ENCODE measurements at places on chromosomes 3 and 15.

- no peak for DNase-seq
Measured at GRCh38 chr3:49871531-49872153, 1.9 kb upstream of the CAMKV start.

DNA sequence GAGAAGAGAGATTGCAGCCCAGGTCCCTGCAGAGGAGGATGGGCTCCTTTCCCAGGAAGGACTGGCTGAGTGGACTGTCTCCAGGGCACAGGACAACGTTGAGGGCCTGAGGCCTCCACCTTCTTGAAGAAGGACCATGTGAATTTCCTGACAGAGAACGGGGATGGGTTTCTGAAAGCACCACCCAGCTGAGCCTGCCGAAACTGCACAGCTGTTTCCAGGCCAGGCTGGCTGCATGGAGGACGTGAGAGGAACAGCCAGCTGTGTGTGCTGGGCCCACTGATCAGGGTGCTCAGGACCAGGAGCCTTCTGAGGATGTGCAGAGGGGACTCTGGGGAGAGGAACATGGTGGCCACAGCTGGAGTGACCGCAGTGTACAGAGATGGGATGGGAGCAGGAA, 39.2 kb downstream of the HMCES start:
- DNase-seq = no peak

DNA sequence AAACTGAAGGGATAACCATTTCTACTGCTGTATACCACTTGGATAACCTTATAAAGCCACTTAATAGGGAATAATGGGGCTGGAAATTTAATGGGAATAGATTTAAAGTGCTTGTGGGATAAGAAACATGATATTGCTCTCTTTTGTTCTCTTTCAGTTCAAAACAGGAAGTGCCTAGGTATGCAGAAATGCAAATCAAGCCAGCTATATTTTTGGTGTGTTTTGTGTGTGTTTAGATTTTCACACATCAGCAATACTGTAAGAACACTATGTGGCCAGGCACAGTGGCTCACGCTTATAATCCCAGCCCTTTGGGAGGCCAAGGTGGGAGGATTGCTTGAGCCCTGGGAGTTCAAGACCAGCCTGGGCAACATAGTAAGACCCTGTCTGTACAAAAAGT, 442.3 kb upstream of the TPRG1 start:
- no peak for DNase-seq

DNA sequence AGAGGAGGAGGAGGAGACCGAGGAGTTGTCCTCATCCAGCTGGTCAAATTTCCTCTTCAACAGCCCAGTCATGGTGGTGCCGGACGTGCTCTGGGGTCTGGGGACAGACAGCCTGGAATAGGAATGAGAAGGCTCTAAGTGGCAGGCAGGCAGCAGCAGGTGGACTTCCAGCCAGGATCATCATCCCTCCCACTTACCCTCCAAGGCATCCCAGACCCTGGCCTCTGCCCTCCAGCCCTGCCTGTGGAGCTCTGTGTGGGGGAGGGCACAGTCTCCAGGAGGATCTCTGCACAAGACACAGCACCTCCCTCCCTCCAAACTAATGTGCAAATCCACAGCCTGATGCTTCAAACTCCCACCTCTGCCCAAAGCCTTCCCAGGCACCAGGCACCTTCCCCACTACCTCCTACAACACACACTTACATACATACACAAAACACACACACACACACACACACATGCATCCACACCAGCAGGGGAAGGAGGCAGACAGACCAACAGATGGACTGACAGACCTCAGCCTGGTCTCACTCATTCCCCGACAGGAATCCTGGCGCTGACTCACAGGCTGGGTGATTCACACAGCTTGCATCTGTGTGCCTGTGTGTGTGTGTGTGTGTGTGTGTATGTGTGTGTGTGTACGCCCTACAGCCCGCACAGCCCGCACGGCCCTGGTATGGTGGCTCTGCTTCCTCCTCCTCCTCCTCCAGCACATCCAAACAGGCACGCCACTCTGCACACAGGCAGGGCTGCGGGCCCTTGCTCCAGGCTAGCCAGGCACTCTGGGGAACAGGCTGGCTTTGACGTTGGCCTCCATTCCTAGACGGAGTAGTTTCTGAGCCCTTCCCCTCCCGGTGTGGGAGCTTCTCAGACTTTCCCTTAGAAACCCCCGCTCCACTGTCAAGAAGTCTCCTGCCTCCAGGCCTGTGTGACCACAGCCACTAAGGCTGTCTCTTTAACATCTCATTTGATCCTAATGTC, 6.5 kb downstream of the CSRNP1 start:
- no peak for DNase-seq

DNA sequence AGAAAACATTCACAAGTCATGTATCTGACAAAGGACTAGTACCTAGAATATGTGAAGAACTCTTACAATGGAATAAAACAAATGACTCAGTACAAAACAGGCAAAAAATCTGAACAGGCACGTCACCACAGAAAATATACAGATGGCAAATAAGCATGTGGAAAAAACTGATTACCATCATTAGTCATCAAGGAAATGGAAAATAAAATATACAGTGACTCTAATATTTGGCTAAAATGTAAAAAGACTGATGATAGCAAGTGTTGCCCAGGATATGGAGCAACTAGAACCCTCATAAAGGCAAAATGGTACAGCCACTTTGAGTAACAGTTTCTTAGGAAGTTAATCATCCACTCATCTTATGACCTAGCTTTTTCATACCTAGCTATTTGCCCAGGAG, 95.8 kb upstream of the ABHD17C start:
- no peak for DNase-seq

- no peak for DNase-seq
Measured at GRCh38 chr15:60052796-60053195, 48.7 kb downstream of the FOXB1 start.

- DNase-seq = no peak
Measured at GRCh38 chr15:37246856-37247255, 146.5 kb upstream of the MEIS2 start.

DNA sequence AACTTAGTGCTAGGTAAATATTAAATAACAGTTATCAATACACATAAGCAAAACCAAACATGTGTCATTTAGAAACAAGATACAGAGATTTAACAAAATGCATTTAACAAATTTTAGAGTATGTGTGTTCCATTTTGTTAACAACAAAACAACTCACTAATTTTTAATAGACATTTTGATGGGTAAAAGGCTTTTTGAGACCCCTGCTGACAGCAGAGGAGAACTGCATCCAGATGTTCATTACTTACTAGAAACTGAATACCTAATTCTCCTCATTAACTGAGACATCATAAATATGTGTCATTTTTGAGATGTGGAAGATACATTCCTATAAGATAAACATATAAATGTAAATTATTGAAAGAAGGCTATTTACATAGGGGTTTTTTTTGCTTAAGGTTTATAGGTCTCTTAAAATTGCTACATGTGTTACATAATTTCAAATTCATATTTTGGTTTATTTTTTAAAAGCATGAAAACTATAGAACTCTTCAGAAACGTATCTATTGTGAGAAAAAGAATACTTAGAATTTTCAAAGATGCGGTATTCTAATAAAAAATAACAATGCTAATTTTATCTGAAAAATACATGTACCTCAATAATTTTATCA, 1009.8 kb downstream of the TUSC7 start:
- DNase-seq = peak; percentile 0

DNA sequence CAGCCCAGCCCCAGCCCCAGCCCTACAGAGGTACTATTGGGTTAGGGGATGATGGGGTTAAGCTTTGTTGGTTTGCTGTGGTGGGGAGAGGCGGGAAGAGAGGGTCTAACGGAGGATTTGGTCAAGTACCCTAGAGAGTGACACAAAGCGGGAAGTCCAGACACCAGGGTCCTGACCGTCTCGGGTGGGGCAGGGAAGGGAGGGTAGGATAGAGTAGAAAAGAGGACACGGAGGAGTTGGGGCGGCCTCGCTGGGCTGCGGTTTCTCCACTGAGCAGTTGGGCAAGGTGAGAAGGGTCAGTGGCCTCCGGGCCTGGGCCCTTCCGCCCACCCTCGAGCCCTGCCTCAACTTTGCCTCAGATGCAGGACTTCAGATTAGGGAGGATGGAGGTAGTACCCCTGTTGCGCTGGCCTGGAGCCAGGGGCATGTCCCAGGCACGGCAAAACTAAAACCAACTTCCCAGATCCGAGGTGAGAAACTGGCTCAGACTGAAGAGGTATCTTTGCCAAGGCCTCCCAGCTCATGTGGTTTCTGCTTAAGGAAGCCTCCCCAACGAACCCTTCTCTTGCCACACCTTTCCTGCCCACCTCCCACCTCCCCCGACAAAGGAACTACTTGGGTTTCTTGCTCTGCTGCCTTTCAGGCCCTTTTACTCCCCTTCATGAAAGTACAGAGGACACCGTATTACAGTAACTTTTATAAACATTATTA, 551 bp downstream of the PML start:
- DNase-seq = no peak

- DNase-seq = no peak
Measured at GRCh38 chr15:100112061-100112420, 229.7 kb downstream of the ADAMTS17 start.

GRCh38 chr3:35664460-35664919, 25.2 kb downstream of the ARPP21 start:
- no peak for DNase-seq

- no peak for DNase-seq
Measured at GRCh38 chr15:36007699-36008098, 461.7 kb upstream of the DPH6 start.

GRCh38 chr3:65030014-65030627, 342.3 kb upstream of the ADAMTS9 start:
- DNase-seq = no peak

- no peak for DNase-seq
Measured at GRCh38 chr3:107426223-107426622, 49.0 kb downstream of the CCDC54 start.

DNA sequence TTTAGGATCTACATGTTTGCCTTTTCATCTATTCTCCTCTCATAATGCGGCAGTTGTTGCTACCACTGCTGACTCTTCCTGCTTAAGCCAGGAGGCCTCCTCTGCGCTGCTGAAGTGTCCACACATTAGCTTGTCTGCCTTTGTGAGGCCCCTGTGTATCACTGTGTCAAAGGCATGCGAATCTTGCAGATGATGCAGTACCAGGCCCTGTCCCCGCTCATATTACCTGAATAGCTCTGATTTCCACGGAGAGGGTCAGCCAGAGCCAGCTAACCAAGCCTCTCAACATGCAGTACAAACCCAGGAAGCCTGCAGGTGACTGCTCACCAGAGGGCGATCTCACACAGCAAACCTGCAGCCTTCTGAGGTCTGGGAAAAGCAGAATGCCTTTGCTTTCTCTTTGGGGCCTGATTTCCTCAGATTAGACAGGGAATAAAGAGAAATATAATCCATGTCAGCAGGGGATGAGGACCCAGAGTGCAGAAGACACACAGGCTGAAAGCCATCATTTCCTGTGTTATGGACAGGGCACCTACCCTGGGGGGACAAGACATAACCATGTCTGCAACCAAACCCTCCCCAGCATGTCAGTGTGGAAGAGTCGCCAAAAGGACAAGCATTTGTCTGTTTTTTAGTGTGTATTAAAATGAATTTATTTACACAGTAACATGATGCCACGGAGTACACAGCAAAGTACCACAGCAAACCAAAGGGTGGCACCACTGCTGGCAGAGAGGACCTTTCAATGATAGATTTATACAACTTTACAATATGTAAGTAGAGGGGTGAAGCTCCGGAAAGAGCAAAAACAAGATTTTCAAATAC, 36.8 kb upstream of the TSPAN3 start:
- no peak for DNase-seq

DNA sequence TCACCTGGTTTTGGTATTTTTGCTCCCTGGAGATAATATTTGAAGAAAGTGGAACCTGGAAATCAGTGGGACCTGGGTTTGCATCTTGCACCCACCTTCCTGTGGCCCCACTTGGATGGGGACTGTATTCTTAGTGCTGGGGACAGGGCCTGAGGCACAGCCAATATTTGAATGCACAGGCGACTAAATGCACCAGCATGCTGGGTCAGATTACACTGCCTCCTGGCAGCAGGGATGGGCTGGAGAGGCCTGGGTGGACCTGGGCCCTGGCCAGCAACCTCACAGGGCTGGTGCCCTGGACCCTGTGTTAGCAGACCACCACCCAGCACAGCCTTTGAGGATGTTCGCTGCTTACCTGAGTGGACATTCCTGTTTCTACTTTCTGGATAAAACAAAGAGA, 10.5 kb downstream of the ITIH4 start:
- DNase-seq = no peak

- no peak for DNase-seq
Measured at GRCh38 chr3:171236265-171237008, 209.9 kb upstream of the SLC2A2 start.

DNA sequence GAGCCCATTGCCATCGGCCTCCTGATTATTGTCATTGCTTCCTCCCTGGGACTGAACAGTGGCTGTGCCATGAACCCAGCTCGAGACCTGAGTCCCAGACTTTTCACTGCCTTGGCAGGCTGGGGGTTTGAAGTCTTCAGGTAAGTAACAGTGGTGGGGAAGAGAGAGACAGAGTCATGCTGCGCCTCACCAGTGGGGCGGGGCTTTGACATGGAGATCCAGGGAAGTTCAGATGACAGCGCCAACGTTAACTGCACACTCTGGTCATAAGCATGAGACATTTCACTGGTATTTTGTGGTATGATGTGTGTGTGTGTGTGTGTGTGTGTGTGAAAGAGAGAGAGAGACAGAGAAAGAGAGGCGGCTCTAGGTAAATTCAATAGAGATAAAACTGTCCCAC, 41.0 kb downstream of the AQP9 start:
- DNase-seq = no peak

DNA sequence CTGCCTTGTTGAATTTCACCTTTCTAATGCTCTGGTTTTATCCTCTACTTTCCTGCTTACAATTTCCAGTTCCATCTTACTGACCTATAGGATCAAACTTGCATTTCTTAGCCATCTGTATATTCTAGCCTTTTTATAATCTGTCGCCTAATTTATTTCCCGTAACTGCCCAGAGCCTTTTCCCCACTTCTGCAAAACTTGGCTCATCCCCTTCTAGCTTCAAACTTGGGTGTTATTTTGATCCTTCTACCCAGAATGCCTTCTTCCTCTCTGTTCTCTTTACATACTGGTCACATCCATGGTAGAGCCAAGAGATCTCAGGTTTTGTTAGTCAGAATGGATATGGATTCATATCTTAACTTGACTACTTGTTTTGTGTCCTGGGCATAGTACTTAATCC, 2.6 kb downstream of the SACM1L start:
- DNase-seq = no peak

DNA sequence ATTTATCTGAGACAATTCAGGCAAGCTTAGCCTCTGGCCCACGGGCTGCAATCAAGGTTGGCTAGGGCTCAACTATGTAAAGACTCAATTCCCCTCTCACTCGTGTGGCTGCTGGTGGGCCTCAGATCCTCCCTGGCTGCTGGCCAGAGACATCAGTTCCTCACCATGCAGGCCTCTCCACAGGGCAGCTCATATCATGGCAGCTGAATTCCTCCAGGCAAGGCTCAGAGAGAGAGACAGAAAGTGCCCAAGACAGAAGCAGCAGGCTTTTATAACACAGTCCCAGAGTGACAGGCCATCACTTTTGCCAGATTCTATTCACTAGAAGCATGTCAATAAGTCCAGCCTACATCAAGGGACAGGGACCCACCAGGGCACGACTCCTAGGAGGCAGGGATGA, 63.2 kb downstream of the XXYLT1 start:
- DNase-seq = no peak

GRCh38 chr3:127925384-127925783, 10.4 kb downstream of the KBTBD12 start:
- DNase-seq = no peak

GRCh38 chr3:27614592-27614991, 107.5 kb downstream of the EOMES start:
- DNase-seq = no peak

- DNase-seq = no peak
Measured at GRCh38 chr3:111691293-111691909, 96.3 kb upstream of the ZBED2 start.

- DNase-seq = no peak
Measured at GRCh38 chr3:158712443-158712842, 19.8 kb downstream of the RARRES1 start.
